ENCODE measurements at places on chromosomes 5 and 9.

DNA sequence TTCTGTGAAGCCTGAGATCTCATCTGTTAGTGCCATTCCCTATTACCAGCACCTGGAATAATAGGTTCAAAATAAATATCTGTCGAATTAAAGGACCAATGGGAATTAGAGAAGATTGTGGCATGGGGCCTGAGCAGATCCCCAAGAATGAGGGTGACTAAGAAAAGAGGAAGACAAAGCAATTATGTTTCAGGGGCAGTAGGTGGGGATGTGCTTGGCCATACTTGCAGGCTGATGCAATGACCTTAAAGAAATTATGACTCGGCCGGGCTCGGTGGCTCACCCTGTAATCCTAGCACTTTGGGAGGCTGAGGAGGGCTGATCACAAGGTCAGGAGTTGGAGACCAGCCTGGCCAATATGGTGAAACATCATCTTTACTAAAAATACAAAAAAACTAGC lies 562.8 kb downstream of the PTPRD start:
- H3K36me3 ChIP-seq: no peaks in the 10 kb centered on the region
- DNase-seq: no peak
- no peak overlapping the region for H3K4me3 ChIP-seq
- H3K27ac ChIP-seq: no peak overlapping the region
- H3K27me3 ChIP-seq: no peaks in the 10 kb centered on the region

GRCh38 chr5:179124853-179125788 lies 64.9 kb downstream of the ZNF354C start:
- no peaks in the 10 kb centered on the region for H3K36me3 ChIP-seq
- no peak overlapping the region for H3K4me3 ChIP-seq
- no peak overlapping the region for H3K27ac ChIP-seq
- no peaks in the 10 kb centered on the region for H3K4me1 ChIP-seq
- DNase-seq: no peak
- no peaks in the 10 kb centered on the region for H3K27me3 ChIP-seq

GRCh38 chr9:75000835-75001234 lies 27.3 kb downstream of the CARNMT1 start:
- H3K27ac ChIP-seq: no peak overlapping the region
- peaks cover 16% of the 10 kb centered on the region for H3K36me3 ChIP-seq
- H3K4me1 ChIP-seq: no peaks in the 10 kb centered on the region

DNA sequence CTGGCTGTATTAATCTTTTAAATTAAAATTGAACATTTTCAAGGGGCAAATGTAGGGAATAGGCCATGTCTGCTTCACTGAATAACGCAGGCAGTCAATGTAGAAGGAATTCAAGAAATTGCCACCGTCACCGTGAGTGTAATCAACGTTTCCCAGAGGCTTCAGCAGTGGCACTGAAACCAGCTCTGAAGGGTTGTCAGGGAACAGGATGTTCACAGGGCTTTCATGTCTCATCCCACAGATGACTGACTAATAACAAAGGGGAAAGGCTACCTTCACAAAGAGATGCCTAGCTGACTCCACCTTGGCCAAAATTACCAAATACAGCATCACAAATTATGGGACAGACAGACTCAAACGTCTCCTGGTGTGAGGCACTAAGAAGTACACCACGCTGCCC lies 70.4 kb upstream of the SIMC1 start:
- H3K27me3 ChIP-seq: peaks cover 27% of the 10 kb centered on the region
- no peaks in the 10 kb centered on the region for H3K36me3 ChIP-seq
- no peaks in the 10 kb centered on the region for H3K4me1 ChIP-seq
- H3K27ac ChIP-seq: no peak overlapping the region
- no peak for DNase-seq

GRCh38 chr9:115596021-115596745 lies 478.2 kb upstream of the TNC start:
- H3K27ac ChIP-seq: no peak overlapping the region
- peaks cover 4% of the 10 kb centered on the region for H3K27me3 ChIP-seq
- no peaks in the 10 kb centered on the region for H3K4me1 ChIP-seq
- no peak overlapping the region for H3K4me3 ChIP-seq
- H3K36me3 ChIP-seq: no peaks in the 10 kb centered on the region

DNA sequence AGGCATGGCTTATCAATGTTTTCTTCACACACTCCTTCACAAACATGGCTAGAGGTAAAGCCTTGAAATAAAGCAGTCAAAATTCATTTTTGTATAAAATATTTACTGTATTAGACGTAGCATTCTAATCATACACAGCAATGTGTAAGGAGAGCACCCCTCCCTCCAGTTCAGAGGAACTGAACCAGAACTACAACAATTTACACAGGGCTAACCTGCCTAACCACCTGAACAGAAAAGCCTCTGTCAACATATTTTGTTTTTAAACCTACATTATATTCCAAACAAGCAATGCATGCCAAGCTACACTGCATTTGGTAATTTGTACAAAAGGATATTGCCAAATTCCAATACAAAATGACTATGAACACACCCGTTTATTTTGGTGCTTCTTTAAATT lies 41.6 kb downstream of the MLLT3 start:
- H3K36me3 ChIP-seq: peaks cover 17% of the 10 kb centered on the region
- H3K27ac ChIP-seq: no peak overlapping the region
- H3K4me1 ChIP-seq: no peaks in the 10 kb centered on the region
- H3K4me3 ChIP-seq: no peak overlapping the region
- no peaks in the 10 kb centered on the region for H3K27me3 ChIP-seq
- DNase-seq: no peak

DNA sequence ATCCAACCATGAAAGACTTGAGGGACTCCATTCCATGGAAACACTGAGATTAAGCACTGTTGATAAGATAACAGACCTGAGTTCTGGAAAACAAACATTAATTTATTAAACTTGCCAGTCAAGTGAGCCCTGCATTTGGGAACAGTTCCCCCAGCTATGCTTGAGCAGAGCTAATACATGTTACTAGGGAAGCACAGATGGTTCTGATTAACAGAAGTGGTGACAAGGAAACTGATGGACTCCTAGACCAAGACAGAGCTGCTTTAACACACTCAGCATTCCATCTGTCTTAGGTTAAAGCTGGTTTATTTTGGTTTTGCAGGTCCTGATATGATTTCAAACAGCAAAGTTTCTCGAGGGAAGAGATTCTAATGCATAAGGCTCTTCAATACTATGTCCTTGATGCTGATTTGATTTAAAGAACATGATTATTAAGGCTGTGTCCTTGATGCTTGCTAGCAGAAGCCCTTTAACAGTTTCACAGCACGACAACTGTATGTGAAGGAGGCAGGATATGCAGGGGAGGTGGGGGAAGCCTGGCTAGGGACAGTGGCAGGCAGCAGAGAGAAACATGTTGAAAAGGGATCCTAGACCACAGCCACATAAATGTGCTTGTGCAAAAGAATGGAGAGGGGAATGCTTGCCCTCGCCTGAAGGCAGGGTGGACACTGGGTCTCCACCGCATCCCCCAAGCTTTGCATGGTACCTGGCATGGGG lies 66.2 kb downstream of the ACTBL2 start:
- no peaks in the 10 kb centered on the region for H3K27me3 ChIP-seq
- H3K4me1 ChIP-seq: peaks cover 11% of the 10 kb centered on the region
- H3K4me3 ChIP-seq: no peak overlapping the region
- peak overlapping the region; percentile 16 for H3K27ac ChIP-seq
- no peak for DNase-seq

GRCh38 chr5:59257488-59258400 lies 635.8 kb downstream of the PDE4D start:
- no peaks in the 10 kb centered on the region for H3K27me3 ChIP-seq
- no peak overlapping the region for H3K27ac ChIP-seq
- H3K4me3 ChIP-seq: no peak overlapping the region

DNA sequence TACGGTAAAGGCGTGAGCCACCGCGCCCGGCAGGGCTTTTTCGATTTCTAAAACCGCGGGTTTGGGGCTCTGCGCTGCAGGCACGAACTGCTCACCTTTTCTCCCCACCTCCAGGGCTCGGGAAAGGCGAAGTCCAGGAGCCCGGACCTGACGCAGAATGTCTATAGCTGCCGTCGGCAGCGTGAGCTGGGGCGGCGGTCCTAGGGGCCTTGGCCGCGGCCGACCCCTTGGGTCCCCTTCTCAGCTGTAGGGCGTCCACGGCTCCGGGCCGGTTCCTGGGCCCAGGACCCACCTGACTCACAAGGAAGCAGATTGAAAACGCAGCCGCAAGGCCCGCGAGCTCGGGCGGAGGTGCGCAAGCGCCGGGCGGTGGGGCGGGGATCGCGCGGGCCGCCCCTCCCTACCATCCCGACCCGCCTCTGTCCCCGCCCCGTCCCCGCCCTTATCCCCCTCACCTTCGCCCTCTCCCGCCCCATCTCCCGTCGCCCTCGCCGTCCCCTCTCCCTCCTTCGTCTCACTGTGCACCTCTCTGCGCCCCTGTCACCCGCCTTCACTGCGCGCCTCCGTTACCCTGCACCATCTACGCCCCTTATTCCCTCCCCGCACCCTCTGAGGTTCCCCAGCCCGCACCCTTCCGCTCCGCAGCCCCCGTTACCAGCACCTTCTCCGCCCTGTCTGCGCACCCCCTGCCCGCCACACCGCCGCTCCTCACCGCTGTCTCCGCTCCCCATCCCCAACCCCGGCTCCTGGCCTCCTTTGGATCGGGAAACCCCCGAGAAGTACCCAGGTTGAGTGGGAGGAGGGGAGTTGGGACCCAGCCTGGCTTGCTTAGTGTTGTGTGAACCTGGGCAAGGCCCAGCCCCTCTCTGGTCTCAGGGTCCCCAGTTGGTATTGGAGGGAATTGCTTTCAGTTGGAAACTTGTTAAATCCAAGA lies at the start of gene HDHD3:
HDHD3 (minus strand) TSS at position 353 of the 934 bp plus-strand sequence. CDS start 2,632 bp downstream, outside the sequence.
- H3K27me3 ChIP-seq: no peaks in the 10 kb centered on the region
- peaks cover 18% of the 10 kb centered on the region for H3K36me3 ChIP-seq
- DNase-seq: peak; percentile 76
- peak within 1 kb of the TSS; percentile 91 for H3K4me3 ChIP-seq
- H3K4me1 ChIP-seq: peaks cover 19% of the 10 kb centered on the region

DNA sequence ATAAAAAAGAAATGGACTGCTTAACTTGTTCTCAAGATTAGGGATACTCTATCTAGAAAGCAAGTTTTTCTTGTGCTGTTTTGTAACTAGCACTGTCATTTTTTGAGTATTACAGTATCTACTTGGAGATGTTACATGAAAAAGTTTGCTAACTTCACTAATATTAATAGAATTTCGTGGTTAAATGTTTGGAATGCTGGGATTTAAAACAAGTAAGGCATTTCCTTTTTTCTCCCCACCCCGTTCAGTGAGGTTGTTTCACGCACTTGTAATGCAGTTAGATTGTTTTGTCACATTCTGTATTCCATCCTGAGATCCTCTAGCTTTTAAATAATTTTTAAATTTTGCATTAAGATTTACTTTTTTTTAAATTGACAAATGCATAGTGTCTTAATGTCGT lies 20.0 kb upstream of the TEK start:
- no peak for DNase-seq
- H3K27me3 ChIP-seq: no peaks in the 10 kb centered on the region
- H3K27ac ChIP-seq: no peak overlapping the region
- no peaks in the 10 kb centered on the region for H3K4me1 ChIP-seq
- no peak overlapping the region for H3K4me3 ChIP-seq

DNA sequence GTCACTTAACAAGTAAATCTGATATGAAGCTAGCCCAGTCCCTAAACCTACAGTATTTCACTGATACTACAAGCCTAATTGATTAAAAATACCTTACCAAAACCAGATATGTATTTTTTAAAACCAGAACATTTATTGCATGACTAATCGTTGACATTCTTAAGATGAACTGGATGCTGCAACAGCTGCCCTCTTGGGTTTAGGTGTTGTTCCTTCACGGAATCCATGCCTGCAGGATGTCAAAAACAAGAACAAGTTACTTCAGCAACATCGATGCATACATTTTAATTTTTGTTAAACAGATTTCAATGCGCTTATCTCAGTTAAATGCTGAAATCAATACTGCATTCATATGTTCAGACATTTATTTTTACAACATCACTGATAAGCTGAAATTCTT lies 2.7 kb downstream of the RPL37 start:
- H3K27me3 ChIP-seq: no peaks in the 10 kb centered on the region
- no peak overlapping the region for H3K4me3 ChIP-seq
- H3K27ac ChIP-seq: no peak overlapping the region
- H3K4me1 ChIP-seq: peaks cover 26% of the 10 kb centered on the region

DNA sequence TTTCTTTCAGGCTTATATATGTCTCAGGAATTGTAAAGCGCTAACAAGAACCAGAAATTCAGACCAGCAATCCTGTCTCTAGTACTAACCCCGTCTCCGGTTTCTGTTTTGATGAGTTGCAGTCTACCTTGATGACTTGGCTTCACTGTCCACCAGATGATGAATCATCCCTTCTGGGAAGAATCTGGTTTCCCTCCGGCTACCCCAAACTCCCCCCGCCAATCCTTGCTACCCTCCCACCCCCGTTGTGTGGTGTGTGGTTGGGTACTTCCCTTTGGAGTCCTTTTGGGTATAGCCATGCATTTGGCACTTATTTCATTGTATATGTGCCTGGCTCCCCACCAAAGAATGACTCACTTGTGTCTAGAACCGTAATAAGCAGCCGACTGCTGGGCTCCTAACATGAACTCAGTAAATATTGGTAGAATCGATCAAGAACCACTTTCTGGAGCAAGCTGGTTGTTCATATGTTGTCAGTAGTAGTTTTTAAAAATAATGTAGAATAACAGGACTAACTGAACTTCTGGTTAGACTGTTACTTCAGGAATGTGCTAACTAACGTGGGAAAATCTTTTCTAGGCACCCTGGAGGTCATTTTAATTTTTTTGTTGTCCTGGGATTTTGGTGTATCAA lies 8.3 kb upstream of the TGFBI start:
- H3K4me3 ChIP-seq: no peak overlapping the region
- no peaks in the 10 kb centered on the region for H3K36me3 ChIP-seq
- H3K27ac ChIP-seq: no peak overlapping the region
- H3K4me1 ChIP-seq: no peaks in the 10 kb centered on the region

GRCh38 chr9:3214741-3215140 lies 311.1 kb downstream of the RFX3 start:
- H3K27me3 ChIP-seq: no peaks in the 10 kb centered on the region
- H3K27ac ChIP-seq: no peak overlapping the region
- no peak overlapping the region for H3K4me3 ChIP-seq

- H3K27ac ChIP-seq: no peak overlapping the region
- no peaks in the 10 kb centered on the region for H3K4me1 ChIP-seq
- no peaks in the 10 kb centered on the region for H3K27me3 ChIP-seq
- no peak overlapping the region for H3K4me3 ChIP-seq
- no peak for DNase-seq
Measured at GRCh38 chr9:134304261-134304660, 22.0 kb upstream of the RXRA start.

DNA sequence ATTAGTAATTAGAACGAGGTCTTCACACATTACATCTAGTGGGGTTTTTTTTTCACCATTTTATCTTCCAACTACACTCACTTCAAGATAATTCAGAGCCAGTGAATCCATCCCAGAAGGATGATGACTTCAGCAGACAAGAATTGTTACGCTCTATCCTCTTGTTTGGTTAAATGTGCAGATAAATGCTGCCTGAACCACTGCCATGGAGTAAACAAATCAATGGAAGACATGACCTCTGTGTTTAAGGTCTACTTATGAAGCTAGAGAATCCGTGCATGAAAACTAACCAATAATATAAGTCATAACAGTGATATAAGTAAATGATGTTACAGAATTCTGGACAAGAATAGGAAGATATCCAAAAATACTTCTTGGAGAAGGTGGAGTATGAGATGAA lies 602.6 kb downstream of the TLR4 start:
- no peaks in the 10 kb centered on the region for H3K27me3 ChIP-seq
- no peaks in the 10 kb centered on the region for H3K36me3 ChIP-seq
- H3K4me1 ChIP-seq: no peaks in the 10 kb centered on the region
- no peak overlapping the region for H3K27ac ChIP-seq
- DNase-seq: no peak
- H3K4me3 ChIP-seq: no peak overlapping the region

All from DND-41 (cell line).